Fibroblast of villous mesenchyme (primary cell): ENCODE measurements at places on chromosomes 3 and 15. TPM values are rescaled to one million over a fixed set of nuclear protein-coding genes. Genes with fewer than 3 reads are reported as not detected.
A peak's percentile ranks its signal among the peaks of the same experiment; 100 is the strongest.

ADCY5 gene
- total RNA-seq = 0.32 and 0.43 TPM in 2 replicates

MST1 gene
- total RNA-seq = 1.7 and 5.2 TPM in 2 replicates

DLEC1 gene
- under 0.01 TPM in 1 of 2 replicates, not detected in the other for total RNA-seq

FGD5 gene
- under 0.01 TPM in 1 of 2 replicates, not detected in the other for total RNA-seq

SERPINI2 gene
- total RNA-seq = not detected in 2 replicates

CFAP100 gene
- total RNA-seq = not detected in 2 replicates

EXD1 gene
- total RNA-seq = under 0.01 TPM in 1 of 2 replicates, not detected in the other

GRCh38 chr3:2504912-2505311, 406.2 kb downstream of the CNTN4 start:
- DNase-seq = no peak

GRCh38 chr3:27387625-27388024, 18.4 kb upstream of the NEK10 start:
- peak; percentile 17 for DNase-seq

DNA sequence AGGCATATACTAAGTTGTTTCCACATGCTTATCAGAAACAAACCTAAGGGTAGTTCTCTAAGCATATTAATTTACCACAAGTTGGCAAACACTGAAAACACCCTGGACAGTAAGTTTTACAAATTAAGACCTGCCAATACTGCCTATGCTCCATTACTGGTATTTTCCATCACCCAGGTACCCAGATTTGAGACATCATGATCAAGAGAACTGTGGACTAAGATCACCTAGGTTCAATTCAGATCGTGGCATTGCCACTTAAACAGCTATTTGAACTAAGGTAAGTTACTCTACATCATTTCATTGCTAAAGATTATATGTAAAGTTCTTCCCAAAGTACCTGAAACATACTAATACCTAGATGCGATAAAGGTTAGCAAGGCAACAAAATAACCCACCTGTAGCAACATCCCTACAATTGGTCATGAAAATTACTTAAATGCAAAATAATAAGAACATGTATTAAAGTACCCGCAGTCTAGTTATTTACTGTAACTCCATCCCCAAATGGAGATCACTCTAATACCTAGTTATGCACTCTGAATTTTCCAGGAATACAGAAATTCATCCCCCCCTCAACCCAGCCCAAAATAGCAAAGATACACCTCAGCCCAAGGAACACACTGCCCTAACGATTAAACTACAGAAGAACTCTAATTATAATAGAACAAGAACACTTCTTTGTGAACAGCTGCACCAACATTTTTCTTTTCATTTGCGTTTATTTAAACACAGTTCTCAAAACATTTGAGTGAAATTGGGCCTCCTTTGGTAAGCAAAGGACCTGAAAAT, 21.6 kb downstream of the TRA2B start:
- no peak for DNase-seq

DNA sequence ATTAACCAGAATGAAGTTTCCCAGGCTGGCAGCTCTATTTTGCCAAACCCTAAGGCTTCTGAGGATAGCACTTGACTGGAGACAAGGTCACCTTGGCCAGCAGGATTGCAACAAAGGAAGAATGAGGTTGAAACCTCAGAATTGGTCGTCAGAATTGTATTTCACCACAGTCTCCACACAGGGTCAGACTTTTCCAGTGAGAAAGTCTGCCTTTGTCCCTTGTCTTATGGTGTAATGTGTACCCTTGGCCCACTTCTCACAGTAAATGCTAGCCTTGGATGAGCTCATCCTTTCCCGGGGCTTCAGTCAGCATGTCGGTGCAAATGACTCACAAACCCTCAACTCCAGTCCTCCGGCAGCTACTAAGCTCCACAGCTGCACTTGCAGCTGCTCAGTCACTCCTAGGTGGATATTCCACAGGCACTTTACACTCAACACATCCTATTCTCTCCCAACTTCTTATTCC, 19.7 kb downstream of the SSR3 start:
- DNase-seq = peak; percentile 99

GRCh38 chr15:72406936-72407335, 8.8 kb downstream of the TMEM202 start:
- DNase-seq = no peak

DNA sequence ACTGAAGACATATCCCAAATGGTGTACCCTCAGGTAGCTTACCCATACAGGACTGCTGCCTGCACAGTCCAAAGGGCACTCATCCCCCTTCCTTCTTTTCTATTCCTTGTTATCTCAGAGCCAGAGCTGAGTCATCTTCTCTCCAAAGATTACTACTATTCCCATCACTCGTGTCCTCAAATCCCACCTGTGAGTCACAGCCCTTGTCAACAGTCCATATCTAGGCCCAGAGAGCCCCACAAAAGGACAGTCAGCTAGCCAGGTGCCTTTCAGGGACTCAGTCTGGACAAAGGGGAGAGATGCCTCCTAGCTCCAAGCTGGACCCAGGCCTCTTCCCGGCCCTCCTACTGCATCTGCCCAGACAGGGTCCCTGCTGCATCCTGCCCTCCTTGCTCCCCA, 11.0 kb downstream of the PARP16 start:
- peak; percentile 60 for DNase-seq

GRCh38 chr15:43346305-43346704, 15.9 kb upstream of the LCMT2 start:
- no peak for DNase-seq

DNA sequence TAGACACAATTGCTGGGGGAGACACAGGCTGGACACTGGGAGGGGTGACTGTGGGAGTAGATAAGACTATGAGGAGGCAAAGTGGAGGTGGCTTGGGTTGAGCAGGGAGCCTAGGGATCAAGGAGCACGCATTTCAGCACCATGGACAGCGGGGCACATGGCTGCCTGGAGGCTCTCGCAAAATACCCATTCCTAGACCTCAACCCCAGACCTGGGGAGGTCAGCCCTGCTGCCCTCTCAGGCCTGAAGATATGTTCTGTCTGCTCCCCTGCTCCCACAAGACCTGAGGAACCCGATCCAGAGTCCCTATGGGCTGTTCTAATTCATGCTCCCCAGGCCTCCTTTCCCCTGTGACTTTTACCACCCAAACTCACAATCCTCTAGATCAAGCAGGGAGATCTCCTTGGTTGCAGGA, 16.0 kb upstream of the CPEB1 start:
- peak; percentile 57 for DNase-seq
